ENCODE measurements at places on chromosomes 5 and 9. TPM values are rescaled to one million over a fixed set of nuclear protein-coding genes. Genes with fewer than 3 reads are reported as not detected.

DNA sequence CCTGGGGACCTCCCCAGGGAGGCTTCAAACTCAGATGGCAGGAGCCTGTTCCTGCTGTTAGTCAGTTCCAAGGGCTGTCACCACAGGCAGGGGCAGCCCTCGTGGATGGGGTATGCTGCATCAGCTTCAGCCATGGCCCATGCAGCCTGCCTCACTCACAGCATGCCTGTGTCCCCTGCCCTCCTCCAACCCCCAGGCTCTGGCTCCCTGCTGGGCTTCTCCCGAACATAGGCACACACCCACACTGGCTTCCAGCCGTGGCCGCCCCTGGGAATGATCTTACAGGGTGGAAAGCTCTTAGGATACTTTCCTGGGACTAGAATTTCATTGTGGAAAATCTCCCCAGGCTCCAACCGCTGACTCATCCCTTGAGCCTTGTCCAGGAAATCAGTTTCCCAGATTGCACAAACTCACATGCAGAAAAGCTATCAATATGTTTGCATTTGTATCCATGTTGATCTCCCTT is 163.8 kb downstream of the SEC61B start:
- DNase-seq: no peak

- peak; percentile 83 for DNase-seq
Measured at GRCh38 chr9:133994353-133995011, 2.4 kb upstream of the VAV2 start.

DNA sequence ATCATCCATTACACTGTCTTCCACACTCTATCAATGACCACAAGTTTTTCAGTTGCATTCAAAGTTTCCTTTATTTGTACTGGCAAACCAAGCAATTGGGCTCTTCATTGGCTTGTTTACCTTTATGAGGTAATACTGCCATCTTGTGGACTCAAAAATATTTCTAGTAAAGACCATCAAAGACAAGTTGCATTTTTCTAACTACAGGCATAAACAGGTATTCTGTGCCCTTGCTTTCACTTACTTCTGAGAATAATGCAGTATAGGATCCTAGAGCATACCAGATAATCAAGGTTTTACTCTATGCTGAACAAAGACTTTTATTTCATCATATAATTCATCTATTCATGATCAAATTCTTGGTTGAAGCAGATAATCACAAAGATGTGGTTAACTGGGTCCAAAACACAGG is 173.7 kb upstream of the POU5F2 start:
- no peak for DNase-seq

- DNase-seq: no peak
Measured at GRCh38 chr5:68730220-68730978, 363.4 kb upstream of the SLC30A5 start.

GRCh38 chr9:124414612-124415011 is 630 bp downstream of the PSMB7 start:
- DNase-seq: no peak

- DNase-seq: no peak
Measured at GRCh38 chr9:122128007-122128968, 31.3 kb downstream of the NDUFA8 start.

DNA sequence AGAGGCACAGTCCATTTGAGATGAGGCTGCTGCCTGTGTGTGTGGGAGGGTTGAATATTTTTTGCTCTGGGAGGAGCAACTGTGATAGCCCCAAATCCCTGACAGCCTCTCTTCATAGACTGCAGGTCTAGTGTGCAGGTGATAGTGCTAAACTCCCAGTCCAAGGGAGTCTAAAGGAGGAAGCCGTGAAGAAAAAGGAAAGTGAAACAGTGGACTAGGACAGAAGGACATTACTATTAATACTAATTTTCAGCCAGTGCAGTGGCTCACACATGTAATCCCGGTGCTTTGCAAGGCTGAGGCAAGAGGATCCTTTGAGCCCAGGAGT is 295.0 kb downstream of the PDE4D start:
- no peak for DNase-seq

- no peak for DNase-seq
Measured at GRCh38 chr5:172299916-172300439, 16.4 kb upstream of the UBTD2 start.

DNA sequence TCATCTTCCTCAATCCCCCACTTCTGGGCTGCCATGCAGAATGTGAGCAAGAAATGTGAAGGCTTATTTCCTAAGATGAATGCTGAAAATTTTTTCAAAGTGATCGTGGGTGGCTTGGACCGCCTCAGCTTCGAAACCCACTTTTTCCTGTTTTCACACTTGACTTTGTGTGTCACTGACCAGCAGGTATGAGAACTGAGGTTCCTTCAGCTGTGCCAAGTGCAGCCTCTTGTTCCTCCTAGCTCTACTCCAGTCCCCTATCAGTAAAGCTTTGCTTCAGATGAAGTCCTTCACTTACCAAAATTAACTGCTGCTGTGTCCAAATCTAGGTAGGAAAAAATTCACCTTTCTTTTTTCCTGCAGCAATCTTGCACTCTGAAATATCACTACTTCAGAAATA is 382.6 kb downstream of the DTWD2 start:
- no peak for DNase-seq

- no peak for DNase-seq
Measured at GRCh38 chr9:137786511-137786920, 91.1 kb upstream of the CACNA1B start.

- DNase-seq: no peak
Measured at GRCh38 chr9:109766351-109766750, 13.6 kb upstream of the PALM2AKAP2 start.

DNA sequence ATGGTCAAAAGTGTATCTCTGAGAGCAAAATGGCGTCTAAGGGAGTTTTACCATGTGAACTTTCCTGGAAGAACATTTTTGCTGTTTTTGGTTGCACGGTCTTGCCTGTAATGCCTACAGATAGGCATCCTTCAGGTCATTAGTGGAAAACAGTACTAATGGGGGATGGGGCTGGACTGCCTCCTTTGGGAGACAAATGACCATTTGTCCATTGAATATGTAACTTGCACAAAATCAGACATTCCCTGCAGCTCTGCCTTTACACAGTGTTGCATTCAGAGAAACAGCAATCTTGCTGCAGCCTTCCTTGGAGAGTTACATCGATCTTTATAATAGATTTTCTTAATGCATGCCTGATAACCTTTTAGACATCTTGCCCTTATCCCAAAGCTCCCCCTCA is 138.5 kb upstream of the EGFLAM start:
- DNase-seq: no peak

Gene CDH9
- polyA plus RNA-seq: not detected

Gene PCDHGC3
- 11.0 TPM for polyA plus RNA-seq

Gene TMEM252
- polyA plus RNA-seq: not detected

Gene TMED9
- 66.7 TPM for polyA plus RNA-seq

Gene SLC6A19
- 0.31 TPM for polyA plus RNA-seq

Gene ENC1
- polyA plus RNA-seq: 6.9 TPM

Gene FBXL7
- polyA plus RNA-seq: 1.3 TPM

All from liver (tissue), 10 donors.